Fibroblast of villous mesenchyme (primary cell): ENCODE measurements at places on chromosomes 4 and X. TPM values are rescaled to one million over a fixed set of nuclear protein-coding genes. Genes with fewer than 3 reads are reported as not detected.

DNA sequence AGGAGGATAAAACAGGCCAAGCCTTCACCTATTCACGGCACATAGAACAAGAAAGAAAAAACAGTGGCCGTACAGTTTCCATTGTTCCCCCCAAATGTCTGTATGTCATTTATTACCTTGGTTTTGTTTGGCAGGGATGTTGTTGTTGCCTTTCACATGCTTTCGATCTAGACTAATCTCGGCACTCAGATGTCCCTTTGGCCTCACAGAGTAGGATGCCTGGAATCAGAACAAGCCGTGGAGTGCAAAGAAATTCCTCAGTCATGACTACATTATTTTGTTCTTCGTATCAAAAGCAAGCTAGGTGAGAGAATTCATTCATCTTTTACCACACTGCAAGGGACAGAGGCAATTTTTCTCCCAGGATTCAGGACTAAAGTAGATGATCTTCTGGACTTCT, 106.9 kb downstream of the SMIM20 start:
- DNase-seq, result peak; percentile 34

- DNase-seq, result peak; percentile 99
These were observed 230.3 kb upstream of the PGRMC2 start for GRCh38 chr4:128517739-128518510.

GRCh38 chrX:48496660-48497059, 12.1 kb upstream of the PORCN start:
- no peak for DNase-seq

DNA sequence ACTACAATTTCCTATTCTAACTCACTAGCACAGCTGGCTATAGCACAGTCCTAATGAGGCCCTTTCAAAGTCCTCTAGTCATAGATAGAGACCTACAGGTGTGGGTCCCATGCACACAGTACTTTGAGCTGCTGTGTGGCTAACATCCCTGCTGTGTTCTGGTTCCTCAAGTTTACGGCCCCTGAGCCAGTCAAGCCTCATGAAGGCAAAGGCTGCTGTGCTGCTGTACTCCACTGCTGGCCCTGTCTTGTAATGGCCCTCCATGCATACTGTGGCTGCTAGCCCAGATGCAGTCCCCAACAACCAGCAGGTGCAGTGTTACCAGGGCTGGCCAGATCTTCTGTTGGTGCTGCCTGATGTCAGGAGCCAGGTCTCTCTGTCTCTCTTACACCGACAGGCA, 23.4 kb upstream of the ENPEP start:
- DNase-seq, result no peak

DNA sequence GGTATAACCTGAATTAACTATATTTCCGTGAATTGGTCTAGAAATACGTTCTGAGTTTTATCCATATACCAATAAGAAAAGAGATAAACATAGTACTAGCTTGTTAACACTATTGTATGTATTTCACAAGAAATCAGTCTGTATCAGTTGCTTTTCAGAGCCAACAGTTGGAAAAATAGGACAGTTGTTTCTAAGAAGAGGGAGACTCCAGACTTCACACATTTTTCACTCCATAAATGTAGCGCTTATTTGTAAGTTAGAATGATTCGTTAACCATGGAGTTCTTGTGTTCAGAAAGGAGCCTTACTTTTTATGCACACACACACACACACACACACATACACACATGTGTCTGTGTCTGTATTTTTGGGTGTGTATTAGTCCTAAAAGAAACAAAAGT, 376.7 kb upstream of the SMIM31 start:
- DNase-seq, result no peak

DNA sequence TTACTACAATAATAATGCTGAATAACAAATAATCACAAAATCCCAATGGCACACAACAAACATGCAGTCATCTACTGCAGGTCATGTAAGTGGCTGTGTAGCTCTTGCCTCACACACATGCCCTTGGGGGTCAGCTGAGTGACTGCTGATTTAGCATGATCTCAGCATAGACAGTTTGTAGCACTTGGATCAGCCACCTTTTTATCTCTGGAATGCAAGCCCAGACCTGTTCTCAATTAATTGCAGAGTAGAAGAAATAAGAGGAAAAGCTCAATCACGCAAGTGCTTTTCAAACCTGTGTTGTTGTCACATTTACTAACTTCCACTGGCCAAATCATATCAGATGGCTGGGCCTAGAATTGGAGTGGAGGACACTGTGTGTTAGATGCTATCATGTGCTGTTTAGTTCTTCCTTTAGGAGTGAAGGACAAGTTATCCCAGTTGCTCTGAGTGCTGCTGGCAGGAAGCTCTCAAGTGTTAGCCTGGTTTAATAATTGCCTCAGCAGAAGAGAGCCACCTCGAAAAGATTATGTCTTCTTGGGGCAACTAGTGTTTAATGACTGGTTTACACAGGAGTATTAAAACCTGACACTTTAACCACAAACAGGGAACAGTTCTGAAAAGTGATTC, 128.3 kb upstream of the EPHA5 start:
- DNase-seq, result no peak

GRCh38 chr4:16136311-16136710, 52.5 kb upstream of the PROM1 start:
- DNase-seq, result peak; percentile 8

Gene IL2RG
- not detected in 2 replicates for total RNA-seq

GRCh38 chr4:6943012-6943884, 33.6 kb downstream of the TBC1D14 start:
- DNase-seq, result no peak

GRCh38 chr4:74304095-74304625, 4.1 kb upstream of the EPGN start:
- no peak for DNase-seq

DNA sequence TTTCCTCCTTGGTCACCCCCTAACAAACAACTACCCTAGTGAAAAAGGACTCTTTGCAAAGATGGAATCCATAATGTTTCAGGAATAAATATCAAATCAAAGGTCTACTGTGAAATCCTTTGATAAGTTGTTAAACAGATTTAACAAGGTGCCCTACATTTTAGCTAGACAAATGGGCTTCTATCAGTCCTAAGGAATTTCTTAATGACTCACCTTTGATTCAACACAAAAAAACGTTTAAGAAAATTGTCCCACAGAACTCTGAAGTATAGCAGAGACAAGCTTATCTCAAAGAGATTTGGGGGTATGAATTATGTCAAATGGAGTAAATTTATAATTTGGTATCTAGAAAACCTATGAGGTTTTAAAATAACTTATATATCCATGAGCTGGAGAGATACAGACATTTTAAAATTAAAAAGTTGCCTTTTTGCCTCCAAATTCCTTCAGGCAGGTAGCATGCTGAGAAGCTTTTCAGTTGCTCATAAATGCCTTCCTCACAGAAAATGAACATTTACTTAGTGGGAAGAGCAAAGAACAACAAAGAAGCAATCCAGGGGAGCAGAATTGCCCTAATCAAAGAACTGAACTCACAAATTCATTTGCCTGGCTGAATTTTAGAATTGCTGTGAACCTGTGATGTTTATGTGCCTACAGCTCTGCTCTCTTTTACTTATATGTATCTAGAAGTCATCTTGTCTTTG, 649.3 kb downstream of the STPG2 start:
- no peak for DNase-seq

- no peak for DNase-seq
These were observed 6.9 kb downstream of the SH3RF1 start for GRCh38 chr4:169263791-169264392.

DNA sequence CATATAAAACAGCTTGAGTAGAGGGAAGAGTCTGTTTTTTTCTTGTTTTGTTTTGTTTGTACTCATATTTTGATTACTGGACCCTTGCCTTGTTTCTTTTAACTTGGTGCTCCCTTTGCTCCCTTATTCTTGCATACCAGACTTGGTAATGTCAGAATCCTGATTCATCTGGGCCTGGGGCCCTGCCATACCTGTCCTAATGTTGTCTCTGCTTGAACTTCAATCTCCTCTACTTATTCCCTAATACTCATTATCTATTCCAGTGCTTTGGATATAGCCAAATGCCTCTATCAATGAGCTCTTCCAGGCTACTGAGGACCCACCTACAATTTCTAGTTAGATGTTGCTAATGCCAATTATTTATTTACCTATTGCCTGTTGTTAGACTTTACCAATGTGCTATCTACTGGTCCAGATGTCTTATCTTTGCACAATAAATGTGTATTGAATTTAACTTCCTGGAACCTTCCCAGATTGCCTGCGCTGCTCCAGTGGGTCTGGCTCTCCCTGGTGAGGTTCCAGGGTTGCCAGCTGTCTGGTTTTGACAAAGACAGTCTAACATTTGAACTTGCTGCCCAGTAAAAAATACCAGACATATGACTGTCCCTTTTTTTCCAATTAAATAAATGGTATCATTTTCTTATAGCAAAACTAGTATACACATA, 64.4 kb upstream of the ACSL4 start:
- DNase-seq, result no peak

Gene CXCL5
- total RNA-seq, result 0.32 and 2.2 TPM in 2 replicates

DNA sequence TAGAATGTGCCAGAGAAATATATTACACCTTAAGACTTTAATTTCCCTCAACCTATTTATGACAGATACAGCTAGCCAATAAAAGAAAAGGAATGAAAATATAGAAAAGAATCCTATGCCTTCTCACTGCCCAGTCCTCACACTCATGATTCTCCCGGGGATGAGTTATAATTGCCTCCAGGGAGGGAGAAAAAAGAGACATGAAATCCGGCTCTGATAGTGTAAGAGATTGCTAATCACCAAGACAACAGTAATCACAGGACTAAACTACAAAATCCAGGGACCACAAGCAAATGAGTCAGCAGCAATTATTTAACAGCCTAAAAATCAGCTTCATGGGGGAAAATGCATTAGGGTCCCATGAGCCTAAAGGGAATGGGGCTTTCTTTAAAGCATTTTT, 95.9 kb upstream of the DUSP21 start:
- DNase-seq, result peak; percentile 9

- peak; percentile 38 for DNase-seq
These were observed 22.8 kb upstream of the TLR2 start for GRCh38 chr4:153661215-153661822.

- DNase-seq, result no peak
These were observed 60.2 kb upstream of the GPC4 start for GRCh38 chrX:133475521-133475920.

Gene LAGE3
- total RNA-seq, result 12.6 and 15.5 TPM in 2 replicates

DNA sequence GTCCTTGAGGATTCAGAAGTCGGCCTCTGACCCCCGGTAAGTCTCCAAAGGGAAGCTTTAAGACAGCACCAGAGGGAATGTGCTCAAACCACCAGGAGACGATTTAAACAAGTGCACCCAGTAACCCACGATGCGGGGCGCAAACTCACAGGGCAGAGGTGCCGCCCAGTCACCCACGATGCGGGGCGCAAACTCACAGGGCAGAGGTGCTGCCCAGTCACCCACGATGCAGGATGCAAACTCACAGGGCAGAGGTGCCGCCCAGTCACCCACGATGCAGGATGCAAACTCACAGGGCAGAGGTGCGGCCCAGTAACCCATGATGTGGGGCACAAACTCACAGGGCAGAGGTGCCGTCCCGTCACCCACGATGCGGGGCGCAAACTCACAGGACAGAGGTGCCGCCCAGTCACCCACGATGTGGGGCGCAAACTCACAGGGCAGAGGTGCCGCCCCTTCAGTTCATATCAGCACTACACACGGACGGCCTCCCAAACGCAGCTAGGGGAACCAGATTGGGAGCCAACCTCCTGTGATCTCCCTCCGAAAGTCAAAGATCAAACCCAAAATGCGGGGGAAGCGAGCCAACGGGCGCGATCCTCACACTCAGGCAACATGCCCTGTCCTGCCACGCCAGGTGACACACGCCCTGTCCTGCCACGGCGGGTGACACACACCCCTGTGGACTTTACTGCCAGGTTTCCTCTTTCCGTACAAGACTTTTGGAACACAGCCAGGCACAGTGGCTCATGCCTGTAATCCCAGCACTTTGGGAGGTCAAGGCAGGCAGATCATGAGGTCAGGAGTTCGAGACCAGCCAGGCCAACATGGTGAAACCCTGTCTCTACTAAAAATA, 11.3 kb downstream of the PPP2R3B start:
- DNase-seq, result no peak

DNA sequence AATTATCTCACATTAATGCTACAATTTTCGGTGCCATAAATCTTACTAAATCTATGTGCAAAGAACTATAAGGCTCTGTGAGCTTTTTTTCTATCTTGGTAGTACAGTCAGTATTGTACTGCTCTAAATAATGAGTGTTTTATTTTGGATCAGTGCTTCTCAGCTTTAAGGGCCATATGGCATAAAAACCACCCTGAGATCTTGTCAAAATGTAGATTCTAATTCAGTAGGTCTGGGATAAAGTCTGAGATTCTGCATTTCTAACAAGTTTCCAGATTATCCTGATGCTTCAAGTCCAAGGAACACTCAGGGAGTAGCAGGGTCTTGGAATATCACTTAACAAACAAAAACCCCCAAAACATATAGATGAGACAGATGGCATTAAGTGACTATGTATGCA, 486.5 kb downstream of the GRXCR1 start:
- no peak for DNase-seq

- peak; percentile 1 for DNase-seq
These were observed 1.2 kb downstream of the TLL1 start for GRCh38 chr4:165874072-165874790.

DNA sequence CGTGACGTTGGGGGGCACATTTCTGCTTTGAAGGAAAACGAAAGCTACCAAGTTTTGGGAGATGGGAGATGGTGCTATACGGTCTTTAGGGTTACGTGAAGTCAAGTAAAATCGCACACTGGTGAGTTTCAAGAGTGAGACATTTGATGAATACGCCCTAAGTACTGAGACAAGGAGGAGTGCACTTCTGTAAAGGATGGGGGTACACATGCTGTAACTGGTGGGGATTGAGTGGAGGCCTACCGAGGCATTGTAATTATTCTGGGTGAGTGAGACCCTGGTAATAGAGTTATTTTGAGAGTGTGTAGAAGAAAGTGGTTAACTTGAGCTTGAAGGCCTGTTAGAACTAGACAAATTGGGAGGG, 536 bp downstream of the SH3BGRL start:
- DNase-seq, result no peak
